Activated CD4-positive, alpha-beta T cell treated with anti-CD3 and anti-CD28 coated beads, Interleukin-2, Interleukin-4, amounts not matched to agents 100 ng/mL and 50 ng/mL, durations not matched to agents 16 hours and 8 hours (primary cell): ENCODE measurements at places on chromosomes 2 and 18.

GRCh38 chr2:177902395-177903163 is 170.0 kb downstream of the PDE11A start:
- no peak for DNase-seq

GRCh38 chr2:10493634-10494281 is 45.6 kb upstream of the ODC1 start:
- peak; percentile 85 for DNase-seq

DNA sequence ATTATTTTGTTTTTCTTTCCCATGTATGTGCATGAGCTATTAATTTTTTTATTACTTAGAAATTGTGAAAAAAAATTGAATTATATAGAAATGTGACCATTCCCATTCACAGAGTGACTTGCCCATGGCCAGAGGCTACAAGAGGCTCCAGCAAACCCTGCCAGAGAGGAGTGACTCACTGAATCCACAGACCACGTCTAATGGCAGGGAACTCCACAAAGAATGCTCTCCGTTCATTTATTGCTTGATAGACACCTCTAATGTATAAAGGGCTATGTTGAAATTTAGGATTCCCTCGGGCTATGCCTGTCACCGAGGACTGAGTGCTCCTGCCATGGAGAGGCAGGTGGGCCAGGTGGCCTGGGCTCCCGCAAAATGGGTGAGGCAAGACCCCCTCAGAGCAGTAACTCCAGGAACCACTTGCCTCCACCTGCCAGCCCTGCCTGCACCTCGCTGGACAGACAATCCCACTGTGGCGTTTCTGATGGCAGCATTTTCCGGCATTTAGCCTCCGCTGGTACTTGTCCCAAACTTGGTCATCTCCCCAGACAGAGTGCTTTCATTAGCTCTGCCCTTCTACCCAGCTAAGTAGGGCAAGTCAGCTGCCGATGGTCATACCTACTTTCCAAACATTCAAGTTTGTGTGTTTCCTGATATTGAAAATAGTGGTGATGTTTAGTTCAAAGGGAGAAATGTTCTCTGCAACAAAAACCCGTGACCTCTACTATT is 200.3 kb downstream of the PRKCE start:
- no peak for DNase-seq

DNA sequence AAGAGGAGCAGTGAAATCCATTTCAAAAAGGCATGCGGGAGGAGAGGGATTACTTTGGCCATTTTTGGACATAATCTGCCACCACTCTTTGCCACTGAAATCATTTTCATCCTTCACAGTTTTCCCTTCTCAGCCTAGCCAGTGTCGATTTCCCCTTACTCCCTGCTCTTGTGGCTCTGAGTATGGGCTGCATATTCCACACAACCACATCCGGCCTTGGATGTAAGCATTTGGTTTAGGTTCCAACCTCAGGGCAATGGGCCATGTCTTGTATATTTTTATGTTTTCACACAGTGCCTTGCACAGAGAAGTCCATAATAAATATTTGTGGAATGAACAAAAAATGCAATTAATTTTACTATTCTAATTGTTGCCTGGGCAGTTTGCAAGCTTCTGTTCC is 7.7 kb upstream of the SERPINE2 start:
- no peak for DNase-seq

- no peak for DNase-seq
Measured at GRCh38 chr2:176892676-176893226, 319.8 kb upstream of the HNRNPA3 start.

DNA sequence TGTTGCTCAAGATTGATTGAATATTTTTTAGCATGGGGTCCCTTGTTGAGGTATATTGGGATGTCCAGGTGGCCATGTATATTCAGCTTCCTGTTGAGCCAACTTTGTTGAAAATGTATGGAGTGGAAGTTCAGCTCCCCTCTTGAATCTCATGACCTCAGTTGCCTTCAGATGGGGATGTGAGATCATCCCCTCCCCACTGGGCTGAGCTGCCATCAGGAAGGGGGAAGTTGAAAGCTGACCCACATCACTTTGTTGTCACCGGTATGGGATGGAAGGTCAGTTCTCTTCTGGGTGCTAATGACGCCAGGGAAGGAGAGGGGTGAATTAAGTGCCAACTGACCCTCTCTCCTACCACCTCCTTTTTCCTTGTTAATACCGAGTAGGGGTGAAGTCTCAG is 33.9 kb downstream of the ACOXL start:
- no peak for DNase-seq

GRCh38 chr18:75483662-75484061 is 56.2 kb upstream of the SMIM21 start:
- DNase-seq = no peak

DNA sequence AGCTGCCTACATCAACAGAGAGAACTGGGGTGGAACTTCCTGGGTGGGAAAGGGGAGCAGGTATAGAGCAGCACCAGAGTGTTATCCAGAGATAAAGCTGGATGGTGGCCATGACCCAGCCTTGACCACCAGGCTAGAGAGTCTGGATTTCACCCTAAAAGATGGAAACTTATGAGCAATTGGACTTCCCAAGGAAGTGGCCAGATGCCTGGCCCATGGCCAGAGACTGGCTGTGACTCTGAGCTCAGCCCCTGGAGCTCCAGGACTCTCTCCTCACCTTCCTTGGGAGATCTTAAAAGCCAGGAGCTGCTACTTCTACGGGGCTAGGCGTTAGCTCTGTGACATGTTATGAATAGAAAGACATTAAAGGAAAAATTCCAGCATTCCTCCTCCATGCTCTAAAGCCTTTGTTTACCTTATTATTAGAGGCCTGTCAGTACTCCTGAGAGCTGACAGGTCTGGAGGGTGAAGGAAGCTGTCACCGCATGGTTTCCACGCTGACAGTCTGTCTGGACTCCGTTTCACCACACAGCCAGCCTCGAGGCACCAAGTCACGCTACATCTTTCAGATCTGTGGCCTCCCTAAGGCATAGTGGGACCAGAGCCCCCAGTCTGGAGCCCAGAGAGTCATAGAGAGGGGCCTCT is 260.0 kb upstream of the SIX2 start:
- DNase-seq = no peak

GRCh38 chr2:180000434-180000833 is 6.7 kb downstream of the CWC22 start:
- DNase-seq = peak; percentile 27

- no peak for DNase-seq
Measured at GRCh38 chr2:200034816-200035215, 79.4 kb downstream of the MAIP1 start.

- peak; percentile 12 for DNase-seq
Measured at GRCh38 chr2:71277536-71278103, 50.7 kb upstream of the PAIP2B start.

DNA sequence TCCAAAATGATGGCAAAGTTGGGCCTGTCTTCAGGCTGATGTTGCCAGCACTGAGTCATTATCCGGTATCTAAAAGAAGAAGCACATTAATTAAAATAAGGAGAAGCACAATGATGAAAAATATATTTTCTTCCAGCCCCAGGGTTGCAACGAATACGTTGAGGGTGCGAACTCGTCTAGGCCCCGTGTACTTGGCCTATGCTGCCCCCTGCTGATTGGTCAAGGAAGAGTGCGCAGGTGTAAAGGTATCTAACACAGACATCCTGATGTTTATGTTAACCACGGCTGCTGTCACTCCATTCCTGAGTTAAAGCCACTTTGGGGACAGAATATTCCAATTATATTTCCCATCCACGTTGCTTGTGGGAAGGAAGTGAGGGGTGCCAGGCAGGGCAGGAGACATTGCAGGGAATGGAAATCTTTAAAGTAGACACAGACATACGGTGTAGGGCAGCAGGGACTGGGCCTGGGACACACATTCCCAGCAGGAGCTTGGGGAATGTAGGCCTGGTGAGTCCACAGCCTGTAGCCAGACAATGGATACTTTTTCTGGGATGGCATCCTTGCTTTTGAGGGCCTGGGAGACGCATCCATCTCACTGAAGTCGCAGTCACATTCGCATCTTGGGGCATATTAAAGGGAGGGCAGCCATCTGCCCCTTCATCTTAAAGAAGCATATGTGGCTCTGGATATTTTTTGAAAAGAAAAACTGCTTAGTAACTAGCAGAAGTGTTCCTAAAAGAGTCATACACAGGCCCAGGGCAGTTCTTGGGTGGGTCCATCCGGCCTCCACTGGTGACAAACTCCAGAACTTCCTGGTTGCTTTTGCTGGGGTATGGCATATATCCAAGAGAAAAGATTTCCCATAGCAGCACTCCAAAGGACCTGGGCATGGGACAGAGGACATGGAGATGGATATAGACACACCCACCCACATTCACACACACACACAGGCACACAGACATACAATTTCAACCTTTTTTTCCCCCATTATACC is 81.9 kb downstream of the CLIP4 start:
- peak; percentile 80 for DNase-seq

DNA sequence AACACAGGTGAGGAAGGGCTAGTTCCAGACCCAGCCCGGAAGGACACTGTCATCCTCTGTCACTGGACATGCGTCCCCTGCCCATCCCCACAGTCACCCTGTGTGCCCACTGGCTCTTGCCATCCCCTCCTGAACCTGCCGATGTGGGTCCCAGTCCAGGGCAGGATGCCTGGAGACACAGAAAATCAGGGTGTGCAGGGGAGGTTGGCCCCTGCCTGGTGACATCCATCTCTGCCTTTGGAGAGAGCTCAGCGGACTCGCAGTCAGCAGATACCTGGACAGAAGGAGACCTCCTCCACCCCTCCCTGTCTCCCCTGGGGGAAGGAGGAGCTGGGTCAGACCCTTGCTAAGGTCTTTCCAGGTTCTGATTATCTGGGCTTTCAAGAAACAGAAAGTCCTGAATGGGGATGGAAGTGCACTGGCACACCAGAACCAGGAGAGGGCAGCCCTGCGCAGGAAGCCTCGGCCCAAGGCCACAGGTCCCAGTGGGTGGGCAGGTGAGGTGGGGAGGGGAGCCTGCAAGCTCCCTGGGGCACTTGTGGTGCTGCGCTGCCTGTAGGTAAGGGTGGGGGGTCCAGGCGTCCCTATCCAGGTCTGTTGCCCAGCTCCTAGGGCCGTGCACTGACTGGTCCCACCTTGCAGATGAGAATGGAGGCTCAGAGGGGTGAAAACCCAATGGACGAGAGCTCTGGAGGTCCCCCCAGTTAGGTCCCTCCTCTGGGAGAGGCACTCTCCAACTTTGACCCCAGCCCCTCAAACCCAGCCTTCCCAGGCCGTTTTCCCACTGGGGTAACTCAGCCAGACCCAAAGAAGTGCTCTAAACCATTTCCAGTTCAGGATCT is 9.7 kb upstream of the OTOS start:
- DNase-seq = peak; percentile 23

DNA sequence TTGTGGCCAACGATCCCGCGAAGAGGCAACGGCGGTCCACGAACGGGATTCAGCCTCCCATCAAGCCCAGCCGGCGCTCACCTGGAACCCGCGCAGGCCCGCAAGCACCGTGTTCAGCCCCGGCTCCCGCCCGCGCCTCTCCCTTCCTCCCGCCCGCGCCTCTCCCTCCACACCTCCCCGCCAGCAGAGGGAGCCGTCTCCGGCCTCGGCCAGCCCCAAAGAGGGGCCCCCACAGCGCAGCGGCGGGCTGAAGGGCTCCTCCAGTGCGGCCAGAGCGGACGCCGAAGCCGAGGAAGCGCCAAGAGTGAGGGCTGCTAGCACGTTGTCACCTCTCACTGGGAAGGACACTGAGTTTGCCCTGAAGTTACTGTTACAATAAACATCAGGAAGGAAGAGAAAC is 55.3 kb upstream of the LAPTM4A start:
- no peak for DNase-seq

- no peak for DNase-seq
Measured at GRCh38 chr2:238499731-238500580, 73.2 kb downstream of the ASB1 start.

DNA sequence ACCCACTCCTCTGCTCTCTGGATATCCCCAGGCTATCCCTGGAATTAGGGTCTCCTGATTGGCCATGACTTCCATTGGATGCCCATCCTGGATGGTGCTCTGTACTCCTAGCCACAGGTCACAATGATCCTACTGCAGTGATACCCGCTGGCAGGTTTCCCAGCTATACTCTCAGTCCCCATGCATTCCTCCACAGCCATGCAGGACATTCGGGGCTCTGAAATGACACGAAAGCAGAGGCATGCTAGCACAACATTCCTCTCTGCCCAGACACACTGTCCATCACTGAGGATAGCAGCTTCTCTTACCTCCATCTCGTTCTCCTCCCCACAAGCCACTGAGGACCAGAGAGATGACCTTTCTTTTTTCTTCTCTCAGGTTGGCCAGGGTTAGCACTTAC is 51.7 kb upstream of the SPATS2L start:
- DNase-seq = no peak

- DNase-seq = no peak
Measured at GRCh38 chr2:197615016-197615652, 60.3 kb downstream of the RFTN2 start.

- no peak for DNase-seq
Measured at GRCh38 chr18:37742436-37742835, 176.8 kb upstream of the CELF4 start.

GRCh38 chr2:143833015-143833660 is 686.8 kb downstream of the ZEB2 start:
- DNase-seq = no peak

- DNase-seq = no peak
Measured at GRCh38 chr2:171249689-171250088, 89.0 kb upstream of the TLK1 start.

DNA sequence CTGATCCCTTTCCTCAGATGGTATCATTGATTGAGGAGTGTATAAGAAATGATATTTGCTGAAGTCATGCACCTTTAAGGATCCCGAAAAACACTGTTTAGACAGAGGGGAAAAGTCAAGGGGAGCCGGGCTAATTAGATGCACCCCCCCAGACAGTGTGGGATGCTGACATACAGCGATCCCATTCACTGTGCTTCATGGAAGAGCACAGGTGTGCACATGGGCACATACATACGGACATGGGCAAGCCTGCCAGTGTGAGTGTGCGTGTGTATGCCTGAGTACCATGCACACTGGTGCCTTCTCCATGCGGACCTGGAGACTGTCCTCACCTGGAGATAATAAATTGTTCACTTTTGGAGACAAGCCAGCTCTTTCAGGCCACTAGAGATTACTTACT is 22.6 kb downstream of the MEIS1 start:
- DNase-seq = no peak

- no peak for DNase-seq
Measured at GRCh38 chr2:10908195-10908594, 3.5 kb upstream of the KCNF1 start.

DNA sequence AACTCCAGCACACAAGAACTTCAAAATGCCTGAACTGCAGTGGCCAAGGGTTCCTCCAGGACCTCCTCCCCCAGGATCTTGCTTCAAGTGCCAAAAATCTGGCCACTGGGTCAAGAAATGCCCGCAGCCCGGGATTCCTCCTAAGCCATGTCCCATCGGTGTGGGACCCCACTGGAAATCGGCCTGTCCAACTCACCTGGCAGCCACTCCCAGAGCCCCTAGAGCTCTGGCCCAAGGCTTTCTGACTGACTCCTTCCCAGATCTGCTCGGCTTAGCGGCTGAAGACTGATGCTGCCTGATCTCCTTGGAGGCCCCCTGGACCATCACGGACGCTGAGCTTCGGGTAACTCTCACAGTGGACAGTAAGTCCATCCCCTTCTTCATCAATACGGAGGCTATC is 306.4 kb downstream of the RBM43 start:
- DNase-seq = no peak

DNA sequence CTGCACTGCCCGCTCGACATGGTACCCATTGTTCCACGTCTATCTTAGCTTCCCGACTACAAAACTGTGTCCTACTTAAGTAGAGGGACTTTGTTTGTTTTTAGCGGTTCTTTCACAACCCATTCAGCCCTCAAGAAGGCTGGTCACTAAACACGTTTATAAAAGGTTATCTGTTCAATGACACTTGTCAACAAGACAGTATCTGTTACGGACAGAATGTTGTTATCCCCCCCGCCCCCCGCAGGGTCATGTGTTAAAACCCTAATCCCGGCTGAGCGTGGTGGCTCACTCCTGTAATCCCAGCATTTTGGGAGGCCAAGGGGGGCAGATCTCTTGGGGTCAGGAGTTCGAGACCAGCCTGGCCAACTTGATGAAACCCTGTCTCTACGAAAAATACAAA is 40.4 kb upstream of the CREG2 start:
- DNase-seq = no peak
